ENCODE measurements at places on chromosomes 4 and X. TPM values are rescaled to one million over a fixed set of nuclear protein-coding genes. Genes with fewer than 3 reads are reported as not detected.

- ATAC-seq: no peak
Observed at GRCh38 chrX:10722851-10723250, 102.5 kb upstream of the MID1 start.

PNCK gene
- 16.7 TPM for total RNA-seq

GAGE12E gene
- not detected for total RNA-seq

DNA sequence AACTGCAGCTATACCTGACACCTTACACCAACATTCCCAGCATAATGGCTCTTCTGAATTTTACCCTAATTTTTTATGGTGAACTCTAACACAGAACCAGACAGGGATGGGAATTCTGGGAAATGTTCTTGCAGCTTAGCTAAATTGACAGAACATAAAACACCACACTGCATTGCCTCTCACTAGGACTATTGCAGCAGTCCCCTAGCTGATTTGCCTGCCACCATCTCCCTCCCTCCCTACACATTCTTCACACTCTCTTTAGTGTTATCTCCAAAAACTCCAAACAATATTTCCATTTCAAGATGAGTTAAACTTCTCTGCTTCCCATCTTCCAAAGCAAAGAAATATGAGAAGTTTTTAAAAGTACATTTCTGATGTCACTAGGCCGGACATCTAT is 733.9 kb upstream of the INTU start:
- ATAC-seq: no peak

Data from activated T-helper 17 cell treated with anti-CD3 and anti-CD28 coated beads, Interleukin-2, amount 50 U/mL, for 72 hours (primary cell).